ENCODE measurements at places on chromosomes 11 and 22.
A peak's percentile ranks its signal among the peaks of the same experiment; 100 is the strongest.

- DNase-seq, result no peak
Measured at GRCh38 chr22:45010532-45010900, 711 bp upstream of the PHF21B start.

DNA sequence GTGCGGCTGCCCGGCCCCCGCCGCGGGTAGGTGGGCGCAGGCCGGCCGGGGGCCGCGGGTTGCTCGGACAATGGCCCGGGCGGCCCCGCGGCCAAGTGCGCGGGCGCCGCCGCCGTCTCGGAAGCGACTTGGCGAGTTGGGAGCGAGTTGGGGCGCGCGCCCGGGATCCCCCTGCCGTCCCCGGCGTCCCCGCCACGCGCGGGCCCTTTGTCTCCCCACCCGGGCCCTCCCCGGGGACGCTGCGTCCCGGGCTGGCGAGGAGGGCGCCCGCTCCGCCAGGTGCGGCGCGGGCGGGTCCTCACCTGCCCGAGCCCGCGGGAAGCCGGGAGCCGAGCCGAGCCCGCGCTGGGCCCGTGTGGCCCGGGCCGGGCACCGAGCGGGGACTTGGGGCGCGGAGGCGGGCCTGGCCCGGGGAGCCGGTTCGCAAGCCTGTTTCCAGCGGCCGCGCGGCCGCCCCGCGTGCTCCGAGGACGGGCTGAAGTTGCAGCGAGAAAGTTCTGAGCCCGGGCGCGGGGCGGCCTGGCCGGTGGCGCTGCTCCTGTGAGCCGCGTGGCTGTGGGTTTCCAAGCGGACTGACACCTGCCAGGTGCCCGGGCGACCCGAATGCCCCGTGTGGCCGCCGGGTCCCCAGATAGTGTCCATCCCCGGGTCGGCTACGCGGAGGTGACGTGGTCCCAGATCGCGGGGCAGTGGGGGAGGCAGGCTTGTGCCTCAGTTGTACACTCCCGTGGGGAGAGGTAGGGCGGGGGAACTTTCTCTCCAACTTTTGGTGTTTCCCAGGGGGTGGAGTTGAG is 586 bp downstream of the LRP5 start:
- peak; percentile 32 for DNase-seq

- DNase-seq, result no peak
Measured at GRCh38 chr11:71929491-71929890, 645 bp downstream of the RNF121 start.

DNA sequence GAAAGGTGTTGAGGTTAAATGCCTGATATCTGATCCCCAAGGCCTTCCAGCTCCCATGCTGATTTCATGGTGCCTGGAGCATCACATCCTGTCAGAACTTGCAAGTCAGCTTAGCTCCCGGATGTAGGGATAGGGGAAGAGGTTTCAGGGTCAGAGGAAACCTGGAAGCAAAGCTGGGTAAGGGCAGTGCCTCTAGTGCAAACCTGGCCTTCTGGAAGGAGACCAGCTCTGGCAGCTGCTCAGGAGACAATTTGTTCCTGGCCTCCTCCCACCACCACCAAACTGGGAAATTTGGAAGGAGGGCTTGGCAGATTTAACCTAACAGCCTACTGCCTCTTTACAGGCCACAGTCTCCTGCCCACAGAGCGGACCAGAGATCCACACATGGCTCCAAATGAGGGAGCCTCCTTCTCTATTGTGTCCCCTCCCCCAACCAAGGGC is 9.2 kb upstream of the TSKU start:
- DNase-seq, result no peak

DNA sequence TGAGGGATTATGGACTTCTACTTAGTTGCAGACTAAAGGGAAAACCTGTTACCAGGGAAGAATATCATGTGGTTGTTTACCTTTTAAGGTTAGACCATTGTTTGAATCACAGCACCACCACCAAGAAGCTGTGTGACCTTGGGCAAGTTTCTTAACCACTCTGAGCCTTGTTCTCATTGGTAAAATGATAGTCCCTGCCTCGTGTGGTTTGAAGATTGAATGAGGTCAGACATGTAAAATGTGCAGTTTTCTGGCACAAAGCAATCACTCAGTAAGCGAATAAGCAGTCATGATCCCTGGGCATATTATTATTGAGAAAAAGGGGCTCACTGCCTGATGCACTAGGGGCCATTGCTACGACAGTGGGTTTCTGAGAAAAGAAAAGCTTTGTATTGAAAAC is 28.3 kb downstream of the MOV10L1 start:
- no peak for DNase-seq
